Putamen (tissue), 1 donor: ENCODE measurements at places on chromosomes 5 and 9.

- DNase-seq, result no peak
These were observed 134.7 kb upstream of the DMRT1 start for GRCh38 chr9:706606-707459.

- no peak for DNase-seq
These were observed 11.6 kb upstream of the TNFAIP8 start for GRCh38 chr5:119344231-119344630.

GRCh38 chr5:180157866-180158265 is 51.1 kb downstream of the RASGEF1C start:
- DNase-seq, result no peak

- no peak for DNase-seq
These were observed 93.2 kb upstream of the PHYKPL start for GRCh38 chr5:178325679-178326373.

GRCh38 chr5:179620293-179620692 is 3.2 kb downstream of the HNRNPH1 start:
- DNase-seq, result no peak

GRCh38 chr9:122125158-122125508 is 32.0 kb upstream of the TTLL11 start:
- DNase-seq, result peak; percentile 82

GRCh38 chr9:33415501-33416038 is 13.2 kb upstream of the AQP7 start:
- DNase-seq, result no peak

DNA sequence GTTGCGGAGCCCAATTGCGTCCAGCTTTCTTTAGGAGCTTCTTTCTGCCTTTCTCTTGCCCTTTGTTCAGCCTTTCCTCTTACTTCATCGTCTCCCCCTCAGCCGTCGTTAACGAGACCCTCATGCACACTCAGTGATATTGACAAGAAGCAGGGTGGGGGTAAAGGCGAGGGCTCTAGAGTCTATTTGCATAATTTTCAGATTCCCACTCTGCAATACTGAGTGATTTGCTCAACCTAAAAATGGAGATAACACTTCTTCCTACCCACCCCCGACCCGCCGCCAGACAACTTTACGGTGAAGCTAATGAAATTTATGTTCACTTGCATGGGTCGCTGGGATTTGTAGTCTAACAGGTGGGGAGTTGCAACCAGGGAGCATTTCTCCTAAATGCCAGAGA is 1.3 kb upstream of the TBC1D2 start:
- peak; percentile 25 for DNase-seq

GRCh38 chr5:141319202-141319601 is 1.4 kb downstream of the TAF7 start:
- DNase-seq, result no peak

DNA sequence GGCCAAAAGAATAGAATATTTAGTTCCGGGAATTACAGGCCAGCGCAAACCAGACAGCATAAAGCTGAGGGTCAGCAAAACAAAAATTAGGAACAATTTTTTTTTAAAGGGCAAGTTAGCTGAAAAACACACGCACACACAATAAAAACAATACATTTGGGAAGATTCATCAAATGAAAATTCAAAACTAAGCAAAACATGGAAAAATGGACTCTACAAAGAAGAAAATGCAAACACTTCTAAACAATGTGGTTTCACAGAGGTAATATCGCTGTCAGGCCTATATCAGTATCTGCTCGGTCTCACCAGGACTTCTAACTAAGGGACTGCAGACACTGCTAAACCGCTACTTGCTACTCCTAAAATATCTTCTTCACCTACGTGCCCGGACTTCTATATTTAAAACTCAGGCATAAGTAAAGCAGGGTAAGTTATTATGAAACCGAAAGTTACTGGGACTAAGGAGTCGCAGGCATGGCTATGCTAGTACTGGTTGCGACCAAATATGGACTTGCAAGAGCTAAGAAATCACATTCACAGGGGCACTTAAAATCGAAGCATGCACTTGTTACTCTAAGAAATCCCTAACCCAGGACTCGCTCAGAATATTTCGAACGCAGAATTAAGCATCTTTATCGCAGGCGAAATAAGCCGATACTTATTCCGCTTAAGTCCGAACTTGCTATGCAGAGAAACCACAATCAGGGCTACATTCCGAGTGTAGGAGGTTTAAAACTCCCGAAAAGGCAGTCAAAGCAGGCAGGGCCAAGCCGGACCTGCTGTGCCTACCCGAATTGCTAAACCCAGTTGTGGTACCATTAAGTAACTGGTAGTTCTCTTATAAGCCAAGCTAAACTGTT is 2.3 kb downstream of the ANXA2R start:
- DNase-seq, result no peak

DNA sequence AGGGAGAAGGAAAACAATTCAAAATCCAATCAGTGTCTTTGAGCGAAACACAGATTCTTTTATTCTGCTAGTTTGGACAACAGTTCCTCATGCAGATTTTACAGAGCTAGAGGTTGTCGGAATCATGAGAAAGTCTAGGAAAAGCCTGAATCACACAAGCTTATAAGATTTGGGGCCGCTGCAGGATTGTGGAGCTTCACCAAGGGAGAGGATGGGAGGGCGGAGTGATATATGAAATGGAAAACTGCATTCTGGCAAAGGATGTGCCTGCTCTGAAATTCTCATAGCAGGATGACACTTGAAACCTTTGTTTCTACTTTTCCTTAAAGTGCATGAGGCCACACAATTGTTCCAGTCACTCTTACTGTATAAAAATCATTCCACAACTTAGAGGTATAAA is 134.3 kb downstream of the OR2K2 start:
- DNase-seq, result no peak

- DNase-seq, result no peak
These were observed 11.0 kb downstream of the TRIP13 start for GRCh38 chr5:903756-904096.

DNA sequence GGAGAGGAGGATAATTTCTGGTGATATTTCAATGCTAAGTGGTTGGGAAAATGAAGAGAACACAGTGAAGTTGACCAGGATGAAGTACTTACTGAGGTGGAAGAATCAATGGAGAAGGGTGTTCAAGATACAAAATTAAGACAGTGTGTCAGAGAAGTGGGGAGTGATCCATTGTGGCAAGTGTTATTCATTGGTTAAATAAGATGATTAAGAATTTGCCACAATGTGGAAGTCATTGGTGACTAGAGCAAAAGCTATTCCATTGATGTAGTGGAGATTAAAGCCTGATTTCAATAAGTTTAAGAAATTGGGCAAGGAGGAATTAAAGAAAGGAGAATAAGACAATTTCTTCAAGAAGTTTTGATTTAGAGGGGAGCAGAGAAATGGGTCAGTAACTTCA is 118.9 kb downstream of the GHR start:
- no peak for DNase-seq

DNA sequence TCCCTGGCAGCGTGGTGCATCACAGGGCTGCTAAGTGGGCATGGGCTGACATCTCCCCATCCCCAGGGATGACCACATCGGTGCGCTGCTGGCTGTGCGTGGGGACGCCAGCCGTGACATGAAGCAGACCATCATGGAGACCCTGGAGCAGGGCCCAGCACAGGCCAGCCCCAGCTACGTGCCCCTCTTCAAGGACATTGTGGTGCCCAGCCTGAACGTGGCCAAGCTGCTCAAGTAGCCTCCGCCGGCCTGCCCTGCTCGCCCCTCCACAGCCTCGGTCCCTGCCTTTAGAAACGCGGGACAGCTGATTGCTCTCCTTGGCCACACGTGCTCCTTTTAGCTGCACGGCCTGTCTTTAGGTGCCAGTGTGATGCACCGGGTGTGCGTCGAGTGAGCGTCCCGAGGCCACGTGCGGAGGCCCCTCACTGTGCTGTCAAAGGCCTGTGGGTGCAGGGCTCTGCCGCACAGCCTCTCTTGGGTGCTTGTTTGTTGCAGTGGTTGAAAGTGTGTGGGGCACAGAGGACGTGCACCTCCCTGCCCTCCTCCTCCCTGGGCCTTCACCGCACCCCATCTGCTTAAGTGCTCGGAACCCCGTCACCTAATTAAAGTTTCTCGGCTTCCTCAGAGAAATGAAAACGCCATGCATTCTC is 23.8 kb downstream of the EXOC3 start:
- no peak for DNase-seq

DNA sequence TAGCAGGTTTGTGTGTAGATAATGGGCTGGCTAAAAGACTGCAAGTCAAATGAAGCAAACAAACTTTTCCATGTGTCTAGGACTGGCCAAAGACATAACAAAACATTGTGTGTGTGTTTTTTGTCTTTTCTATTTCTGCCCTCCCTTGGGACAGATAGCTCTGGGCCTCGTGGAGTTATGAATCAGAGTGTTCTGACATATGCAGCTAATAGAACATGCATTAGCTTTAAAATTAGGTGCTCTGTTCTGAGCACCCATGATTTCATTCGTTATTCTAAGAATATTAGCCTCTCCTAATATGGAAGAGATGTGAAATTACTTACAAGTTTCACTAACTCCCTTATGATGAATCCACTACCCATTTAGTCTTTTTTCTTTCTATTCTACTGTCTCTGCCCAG is 367.3 kb upstream of the PAPPA start:
- no peak for DNase-seq

DNA sequence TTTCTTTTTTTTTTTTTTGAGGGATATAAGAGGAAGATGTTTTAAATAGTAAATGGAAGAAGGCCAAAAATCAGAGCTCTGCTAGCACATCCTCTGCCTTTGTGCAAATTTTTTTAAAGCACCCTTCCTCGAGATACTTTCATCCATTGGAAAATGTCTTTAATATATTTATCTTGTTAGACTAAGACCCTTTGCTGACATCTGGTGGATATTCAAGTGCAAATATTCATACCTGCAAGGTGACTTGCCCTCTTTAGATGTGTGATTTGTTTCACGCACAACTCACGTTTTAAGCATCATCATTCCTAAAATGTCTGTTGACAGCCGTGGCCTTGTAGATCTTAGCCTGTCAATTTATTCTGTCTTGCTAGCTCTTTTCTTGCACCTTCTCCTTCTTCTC is 258.5 kb downstream of the AGTPBP1 start:
- peak; percentile 9 for DNase-seq

DNA sequence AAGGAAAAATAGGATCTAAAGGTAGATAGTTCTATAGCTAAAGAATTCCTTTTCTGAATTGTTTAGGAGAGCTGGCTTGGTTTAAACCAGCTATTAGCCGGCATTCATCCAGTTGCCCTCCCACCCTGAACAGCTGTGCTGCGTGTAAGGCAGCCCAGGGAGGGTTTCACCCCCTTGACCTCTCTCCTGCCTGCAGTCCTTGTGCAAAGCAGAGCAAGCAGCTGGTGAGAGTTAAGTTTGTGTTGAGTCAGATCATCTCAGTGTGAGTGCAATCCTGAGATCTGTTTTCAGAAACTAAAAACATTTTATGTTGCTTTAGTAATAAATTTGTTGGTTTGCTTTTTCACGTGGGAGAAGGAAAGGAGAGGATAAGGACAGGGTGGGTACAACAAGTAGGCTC is 13.0 kb downstream of the SLC25A25 start:
- DNase-seq, result no peak

DNA sequence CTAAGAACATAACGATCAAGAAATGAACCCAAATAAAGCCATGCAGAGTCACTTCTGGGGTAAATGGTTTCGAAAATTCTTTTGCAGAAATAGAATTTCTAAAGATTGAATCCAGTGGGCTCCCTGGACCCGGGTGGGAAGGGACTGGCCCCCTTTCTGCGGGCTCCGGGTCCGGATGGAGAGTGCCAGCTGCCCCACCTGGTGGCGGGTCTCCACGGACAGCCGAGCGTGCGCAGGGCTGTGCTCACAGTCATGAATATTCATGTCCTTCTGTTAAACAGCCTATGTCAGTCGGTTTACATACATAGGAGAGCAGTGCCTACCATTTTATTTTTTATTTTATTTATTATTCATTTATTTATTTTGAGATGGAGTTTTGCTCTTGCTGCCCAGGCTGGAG is 4.7 kb upstream of the PPP1R26 start:
- no peak for DNase-seq

DNA sequence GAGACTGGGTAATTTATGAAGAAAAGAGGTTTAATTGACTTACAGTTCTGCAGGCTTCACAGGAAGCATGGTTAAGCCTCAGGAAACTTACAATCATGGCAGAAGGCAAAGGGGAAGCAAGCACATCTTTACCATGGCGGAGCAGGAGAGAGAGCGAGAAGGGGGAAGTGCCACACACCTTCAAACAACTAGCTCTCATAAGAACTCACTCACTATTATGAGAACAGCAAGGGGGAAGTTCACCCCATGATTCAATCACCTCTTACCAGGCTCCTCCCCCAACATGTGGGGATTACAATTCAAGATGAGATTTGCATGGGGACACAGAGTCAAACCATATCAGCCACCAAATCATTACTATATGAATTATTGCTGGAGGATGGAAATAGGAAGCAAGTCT is 30.3 kb upstream of the STX17 start:
- no peak for DNase-seq

DNA sequence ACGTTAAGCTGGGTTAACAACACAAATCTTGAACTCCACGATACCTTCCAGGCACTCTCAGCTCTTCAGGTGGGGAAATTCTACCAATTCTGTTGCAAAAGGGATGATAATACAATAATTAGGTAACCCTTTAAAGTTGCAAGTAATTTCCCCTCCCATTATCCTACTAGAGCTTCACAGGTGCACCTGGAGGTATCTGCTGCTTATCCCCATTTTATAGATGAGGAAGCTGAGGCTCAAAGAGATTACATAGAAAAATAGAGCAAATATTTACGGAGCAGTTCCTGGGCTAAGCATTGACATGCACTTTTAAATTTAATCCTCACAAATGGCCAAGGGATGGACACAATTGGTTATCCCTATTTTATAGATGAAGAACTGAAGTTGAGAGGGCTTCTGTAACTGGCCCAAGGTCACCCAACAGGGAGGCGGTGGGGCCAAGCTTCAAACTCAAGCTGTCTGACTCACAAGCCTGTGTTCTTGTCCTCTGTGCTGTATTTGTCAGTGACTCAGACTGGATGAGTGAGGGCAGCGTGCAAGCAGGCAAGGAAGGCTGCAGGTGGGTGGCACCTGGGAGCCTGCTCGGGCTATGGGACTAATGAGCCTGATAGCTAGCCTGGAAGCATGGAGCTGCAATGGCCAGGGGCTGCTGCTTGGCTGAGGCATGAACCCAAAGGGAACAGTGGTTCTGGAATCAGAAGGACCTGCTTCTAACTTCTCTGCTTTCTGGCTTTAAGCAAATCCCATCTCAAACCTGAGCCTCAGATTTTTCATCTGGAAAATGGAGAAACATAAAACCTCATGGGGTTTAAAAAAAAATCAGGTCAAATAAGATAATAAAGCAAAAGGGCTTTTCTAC is 105.5 kb downstream of the PDE6A start:
- no peak for DNase-seq

- no peak for DNase-seq
These were observed 4.6 kb downstream of the IFNE start for GRCh38 chr9:21477466-21477865.

- no peak for DNase-seq
These were observed 369.6 kb downstream of the CYLC2 start for GRCh38 chr9:103364753-103365152.

GRCh38 chr5:16539169-16539666 is 73.6 kb upstream of the ZNF622 start:
- DNase-seq, result no peak

GRCh38 chr5:112687306-112687705 is 50.4 kb upstream of the APC start:
- no peak for DNase-seq
